Activated CD4-positive, alpha-beta T cell treated with anti-CD3 and anti-CD28 coated beads for 24 hours (primary cell): ENCODE measurements at places on chromosomes 11 and 22.

GRCh38 chr11:134125507-134125906 lies 56.6 kb downstream of the JAM3 start:
- DNase-seq, result no peak

DNA sequence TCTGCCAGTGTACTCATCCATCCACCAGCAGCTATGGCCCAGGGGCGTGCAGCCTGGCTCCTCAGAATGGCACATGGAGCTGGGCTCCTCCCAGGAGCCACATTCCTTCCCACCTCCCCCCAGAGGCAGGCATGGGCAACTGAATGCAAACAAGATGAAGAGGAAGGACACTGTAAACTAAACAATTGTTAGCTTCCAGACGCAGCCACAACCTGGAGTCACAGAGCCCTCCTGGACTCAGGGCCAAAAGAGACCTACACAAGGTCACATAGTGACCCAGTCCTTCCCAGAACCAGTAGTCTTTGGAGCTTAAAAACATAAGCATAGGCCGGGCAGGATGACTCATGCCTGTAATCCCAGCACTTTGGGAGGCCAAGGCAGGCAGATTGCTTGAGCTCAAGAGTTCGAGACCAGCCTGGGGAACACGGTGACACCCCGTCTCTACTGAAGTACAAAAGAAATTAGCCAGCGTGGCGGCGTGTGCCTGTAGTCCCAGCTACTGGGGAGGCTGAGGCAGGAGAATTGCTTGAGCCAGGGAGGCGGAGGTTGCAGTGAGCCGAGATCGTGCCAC lies 30.7 kb upstream of the CLDN5 start:
- DNase-seq, result no peak

GRCh38 chr22:22937894-22938480 lies 50.4 kb downstream of the IGLL5 start:
- DNase-seq, result no peak

DNA sequence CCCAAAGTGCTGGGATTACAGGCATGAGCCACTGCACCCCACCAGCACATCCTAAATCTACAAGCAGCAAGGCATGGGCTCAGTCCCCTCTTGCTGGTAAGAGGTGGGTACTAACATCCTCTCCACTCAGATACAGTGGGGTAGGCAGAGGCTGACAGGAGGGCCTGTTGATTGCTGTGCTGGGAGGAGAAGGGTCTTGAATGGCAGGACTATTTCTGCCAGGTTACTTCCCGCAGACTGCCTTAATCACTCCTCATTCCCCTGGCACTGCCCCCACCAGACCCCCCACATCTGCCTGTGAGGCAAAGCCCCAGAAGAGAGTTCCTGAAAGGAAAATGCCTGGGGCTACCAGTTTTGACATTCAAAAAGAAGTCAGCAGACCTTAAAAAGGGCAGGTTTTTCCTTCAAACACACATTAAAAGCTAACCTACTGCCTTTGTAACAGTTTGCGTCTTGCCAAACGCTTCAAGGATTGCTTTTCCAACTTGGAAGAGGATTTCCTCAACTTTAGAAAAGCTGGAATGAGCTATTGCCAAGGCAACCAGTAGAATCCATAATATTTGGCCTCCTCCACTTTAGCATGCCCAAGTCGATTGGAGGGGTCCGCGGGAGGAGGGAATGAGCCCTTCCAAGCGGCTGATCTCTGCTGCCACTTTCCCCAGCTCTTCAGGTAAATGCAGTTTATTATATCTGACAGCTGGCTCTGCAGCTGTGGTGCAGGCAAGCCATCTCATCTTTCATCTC lies 62.0 kb downstream of the FDX1 start:
- no peak for DNase-seq

DNA sequence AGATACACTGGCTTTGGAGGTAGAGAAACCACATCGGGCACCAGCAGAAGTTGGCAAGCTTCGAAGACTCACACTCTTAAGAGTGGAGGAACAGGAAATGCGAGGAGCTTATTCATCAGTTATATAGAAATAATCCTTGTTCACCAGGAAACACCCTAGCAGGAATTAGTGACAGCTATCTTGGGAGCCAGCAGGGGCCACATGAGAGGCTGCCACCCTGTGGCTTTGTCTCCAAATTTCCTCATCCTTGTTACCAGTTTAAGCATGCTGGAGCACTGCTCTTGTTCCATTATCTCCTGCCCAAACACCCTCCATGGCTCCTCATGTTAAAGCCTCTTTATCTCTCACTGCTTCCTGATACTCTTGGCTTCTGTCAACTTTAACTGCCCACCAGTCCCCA lies 131.0 kb downstream of the PLEKHA7 start:
- DNase-seq, result no peak

DNA sequence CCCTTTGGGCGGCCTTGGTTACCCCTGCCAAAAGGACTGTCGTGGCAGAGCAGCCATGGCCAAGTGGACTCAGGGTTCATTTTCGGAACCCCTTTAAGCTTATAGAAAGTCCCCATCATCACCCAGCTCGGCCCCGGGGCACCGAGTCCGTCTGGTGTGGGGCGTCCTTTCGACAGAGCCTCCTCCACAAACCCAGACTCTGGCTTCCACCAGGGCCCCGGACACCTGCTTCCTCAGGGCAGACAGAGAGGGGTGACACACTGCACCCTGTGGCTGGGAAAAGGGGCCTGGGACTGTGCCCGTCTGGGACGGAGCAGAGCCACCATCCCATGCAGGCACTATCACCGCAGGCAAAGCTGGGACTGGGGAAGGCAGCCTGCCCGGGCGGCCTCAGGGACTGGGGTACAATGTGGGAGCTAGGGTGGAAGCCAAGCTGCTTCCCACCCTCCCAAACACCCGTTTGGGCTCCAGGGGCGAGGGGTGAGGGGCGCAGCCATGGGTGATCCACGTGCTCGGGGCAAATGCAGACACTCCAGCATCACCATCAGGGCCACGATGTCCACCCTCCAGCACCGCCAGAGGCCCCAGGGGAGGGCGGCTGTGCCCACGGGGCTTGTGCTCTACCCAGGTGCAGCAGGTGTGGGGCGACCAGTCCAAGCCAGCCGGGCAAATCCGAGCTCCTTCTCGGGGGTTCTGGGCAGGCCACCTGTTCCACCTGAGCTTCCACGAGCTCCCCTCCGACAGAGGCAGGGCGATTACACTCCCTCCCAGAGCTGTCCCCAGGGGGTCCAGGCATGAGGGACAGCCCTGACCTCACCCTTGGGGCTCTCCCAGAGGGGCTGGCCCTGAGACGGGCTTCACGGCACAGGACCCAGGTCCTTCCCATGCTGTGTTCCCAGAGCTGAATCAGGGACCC lies 11.7 kb upstream of the MRPL23 start:
- DNase-seq, result no peak
